ENCODE measurements at places on chromosomes 11 and 22.

- no peak for DNase-seq
Measured at GRCh38 chr11:65165410-65166317, 4.4 kb upstream of the SPDYC start.

DNA sequence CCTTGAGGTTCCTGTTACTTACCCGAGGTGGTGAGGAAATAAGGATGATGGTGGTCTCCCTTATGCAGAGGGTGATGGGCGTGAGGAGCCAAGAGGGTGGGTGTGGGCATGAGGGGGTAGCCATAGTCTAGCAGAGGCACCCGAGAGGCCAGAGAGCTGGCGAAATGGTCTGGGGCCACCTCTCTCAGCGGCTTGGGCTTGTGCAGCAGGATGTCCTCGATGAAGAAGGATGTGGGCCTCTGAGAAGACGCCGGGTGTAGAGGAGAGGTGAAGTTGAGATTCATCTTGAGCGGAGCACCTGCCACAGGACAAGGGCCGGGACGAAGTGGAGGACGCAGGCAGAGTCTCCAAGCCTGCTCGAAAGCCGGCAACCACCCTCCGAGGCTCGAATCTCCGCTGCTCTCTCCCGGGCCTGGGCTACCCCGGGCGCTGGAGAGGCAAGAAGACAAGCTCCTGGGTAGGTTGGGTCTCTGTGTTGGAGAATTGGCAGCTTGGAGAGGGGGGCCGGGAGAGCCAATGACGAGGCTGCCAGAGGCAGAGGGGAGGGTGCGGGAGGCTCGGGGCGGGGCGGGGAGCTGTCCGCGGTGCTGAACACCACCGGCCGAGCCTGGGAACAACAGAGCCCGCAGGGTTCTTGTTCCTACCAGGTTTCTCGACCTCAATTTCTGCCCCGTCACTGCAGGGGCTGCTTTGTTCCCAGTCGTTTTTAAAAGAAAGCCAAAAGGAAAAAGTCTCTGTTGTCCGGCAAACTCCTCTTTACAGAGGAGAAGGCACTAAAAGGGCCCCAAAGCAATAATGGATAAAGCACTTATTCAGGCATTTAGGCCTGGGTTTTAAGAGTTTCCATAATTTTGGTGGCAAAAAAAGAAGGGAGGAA, at the start of gene BSX:
Gene BSX (minus strand): TSS at position 447 of the 877 bp plus-strand sequence. CDS start 163 bp downstream, at position 284.
- DNase-seq, result peak; percentile 46

DNA sequence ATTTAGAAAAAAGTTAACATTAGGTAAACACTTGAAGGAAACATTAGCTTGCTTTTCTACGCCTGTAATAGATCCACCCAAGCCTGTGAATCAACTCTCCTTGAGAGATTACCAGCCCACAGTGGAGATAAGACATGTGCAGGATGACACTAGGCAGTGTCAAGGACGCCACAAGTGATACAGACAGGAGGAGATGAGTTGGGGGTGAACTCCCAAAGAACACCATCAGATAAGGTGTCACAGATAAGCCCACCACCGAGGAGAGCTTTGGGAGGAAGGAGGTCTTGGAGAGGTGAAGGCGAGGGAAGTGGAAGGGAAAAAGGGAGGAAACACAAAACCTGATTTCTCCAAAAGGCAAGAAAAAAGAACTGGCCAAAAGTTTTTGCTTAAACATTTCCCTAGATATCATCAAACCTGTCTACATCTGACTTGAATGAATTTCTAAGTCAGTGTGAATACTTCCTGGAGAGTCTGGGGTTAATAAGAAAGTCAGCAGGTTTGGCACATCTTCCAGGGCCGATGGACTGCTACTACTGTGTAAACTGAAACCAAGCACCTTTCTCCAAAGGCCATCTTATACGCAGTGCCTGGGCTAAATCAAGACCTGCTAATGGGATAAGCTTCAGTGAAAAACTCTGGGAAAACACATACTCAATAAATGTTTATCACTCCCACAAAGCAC, 15.5 kb downstream of the CLTCL1 start:
- DNase-seq, result no peak

DNA sequence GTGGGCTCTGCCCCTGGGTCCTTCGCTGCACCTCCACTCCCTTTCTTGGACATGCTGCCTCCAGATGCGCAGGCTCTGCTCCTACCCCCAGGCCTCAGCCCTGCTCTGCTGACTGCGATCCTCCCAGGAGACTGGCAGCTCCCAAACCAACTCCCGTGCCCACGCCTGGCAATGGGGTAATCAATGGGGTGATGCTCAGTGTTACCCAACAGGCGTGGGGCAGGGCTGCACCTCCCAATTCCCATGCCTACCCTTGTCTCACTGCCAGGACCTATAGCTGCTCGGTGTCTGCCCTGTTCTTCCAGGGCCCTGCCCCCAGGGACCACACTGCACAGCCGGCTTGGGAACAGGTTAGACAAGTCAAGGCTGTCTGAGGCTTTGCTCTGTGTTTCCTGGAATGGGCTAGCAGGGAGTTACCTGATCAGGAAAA, at the start of gene ALDH3B2:
Gene ALDH3B2 (minus strand): TSS at position 182 of the 430 bp plus-strand sequence. CDS start 7,688 bp downstream, outside the sequence.
- no peak for DNase-seq

All from activated CD4-positive, alpha-beta T cell treated with anti-CD3 and anti-CD28 coated beads for 24 hours (primary cell).